Thymus (tissue), 14 donors: ENCODE measurements at places on chromosomes 13 and 19.

GRCh38 chr19:41330946-41331678 lies 21.1 kb downstream of the CCDC97 start:
- no peak for DNase-seq

GRCh38 chr19:31979362-31979761 lies 366.0 kb upstream of the ZNF507 start:
- DNase-seq, result no peak

GRCh38 chr19:21590867-21591266 lies 85.5 kb downstream of the ZNF429 start:
- no peak for DNase-seq

- no peak for DNase-seq
Measured at GRCh38 chr19:1067341-1067957, 482 bp downstream of the ARHGAP45 start.

GRCh38 chr13:114166381-114167131 lies 12.5 kb upstream of the CFAP97D2 start:
- DNase-seq, result no peak

DNA sequence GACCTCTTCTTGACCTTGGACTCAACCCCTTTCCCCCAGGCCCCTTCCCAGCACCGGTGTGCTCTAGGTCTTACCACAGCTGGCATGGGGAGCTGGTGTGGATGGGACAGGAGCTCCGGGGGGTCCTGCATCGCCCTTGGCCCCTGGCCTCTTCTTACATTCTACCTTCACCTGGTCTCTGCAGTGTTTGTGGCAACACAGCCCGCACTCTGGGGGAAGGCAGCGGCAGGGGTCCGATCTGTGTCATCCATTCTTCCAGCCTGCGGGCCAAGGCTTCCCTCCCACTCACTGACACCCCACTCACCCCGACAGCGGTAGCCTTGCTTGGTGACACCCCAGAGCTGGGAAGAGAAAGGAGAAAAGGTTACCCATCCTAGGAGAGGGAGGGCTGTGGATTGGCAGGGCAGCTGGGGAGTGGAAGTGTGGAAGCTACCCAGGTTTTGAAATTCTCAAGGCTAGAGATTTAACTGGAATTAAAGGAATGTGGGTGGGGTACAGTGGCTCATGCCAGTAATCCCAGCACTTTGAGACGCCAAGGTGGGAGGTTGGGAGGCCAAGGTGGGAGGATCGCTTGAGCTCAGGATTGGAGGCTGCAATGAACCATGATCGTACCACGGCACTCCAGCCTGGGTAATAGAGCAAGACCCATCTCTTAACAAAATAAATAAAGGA lies 8.3 kb downstream of the FAM98C start:
- DNase-seq, result no peak

- DNase-seq, result peak; percentile 85
Measured at GRCh38 chr19:1028062-1028926, 1.9 kb downstream of the CNN2 start.

- DNase-seq, result no peak
Measured at GRCh38 chr13:94311893-94312292, 167.6 kb downstream of the DCT start.

DNA sequence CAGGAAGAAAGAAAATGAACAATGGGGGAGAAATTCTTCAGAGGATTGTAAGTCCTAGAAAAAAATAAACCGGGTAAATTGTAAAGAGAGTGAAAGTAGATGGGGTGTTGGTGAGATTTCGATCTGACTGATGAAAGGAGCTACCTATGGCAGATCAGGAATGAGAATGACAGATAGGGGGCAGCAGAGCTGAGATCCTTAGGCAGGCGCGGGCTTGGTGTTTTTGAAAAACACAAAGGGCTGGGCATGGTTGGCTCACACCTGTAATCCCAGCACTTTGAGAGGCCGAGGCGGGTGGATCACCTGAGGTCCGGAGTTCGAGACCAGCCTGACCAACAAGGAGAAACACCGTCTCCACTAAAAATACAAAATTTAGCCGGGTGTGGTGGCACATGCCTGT lies 1468.6 kb upstream of the SLC10A2 start:
- DNase-seq, result no peak

GRCh38 chr13:32857689-32858088 lies 158.5 kb upstream of the KL start:
- DNase-seq, result no peak

DNA sequence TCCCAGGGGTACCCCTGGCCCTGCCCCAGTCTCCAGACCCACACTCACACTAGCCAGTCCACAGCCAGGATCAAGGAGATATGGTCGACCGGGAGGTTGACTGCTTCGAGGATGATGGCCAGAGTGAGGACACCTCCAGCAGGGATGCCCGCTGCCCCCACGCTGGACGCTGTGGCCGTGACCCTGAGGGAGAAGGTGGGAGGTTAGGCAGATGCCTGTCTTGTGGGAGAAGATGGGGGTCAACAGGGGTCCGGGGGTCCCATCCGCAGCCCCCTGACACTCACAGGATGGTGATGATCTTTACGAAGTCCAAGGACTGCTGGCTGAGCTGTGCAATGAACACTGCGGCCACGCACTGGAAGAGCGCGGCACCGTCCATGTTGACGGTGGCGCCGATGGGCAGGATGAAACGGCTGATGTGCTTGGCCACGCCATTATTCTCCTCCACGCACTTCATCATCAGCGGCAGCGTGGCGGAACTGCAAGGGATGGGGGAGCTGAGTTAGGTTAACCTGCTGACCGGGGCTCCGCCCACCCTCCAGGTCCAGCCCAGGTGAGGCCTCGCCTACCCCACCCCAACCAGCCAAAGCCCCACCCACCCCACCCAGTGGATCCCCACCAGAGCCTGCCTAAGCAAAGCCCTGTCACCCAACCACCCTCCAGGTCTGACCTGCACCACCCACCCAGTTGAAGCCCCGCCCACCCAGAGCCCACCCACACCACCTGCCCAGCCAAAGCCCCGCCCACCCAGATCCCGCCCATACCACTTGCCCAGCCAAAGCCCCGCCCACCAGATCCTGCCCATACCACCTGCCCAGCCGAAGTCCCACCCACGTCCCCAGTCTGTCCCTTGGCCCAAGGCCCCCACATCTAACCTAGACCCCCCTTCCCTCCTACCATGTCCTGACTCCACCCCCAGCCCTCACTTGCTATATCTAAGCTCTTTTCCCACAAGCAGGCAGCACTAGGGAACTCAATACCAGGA lies 11.2 kb downstream of the SLC1A5 start:
- DNase-seq, result no peak

DNA sequence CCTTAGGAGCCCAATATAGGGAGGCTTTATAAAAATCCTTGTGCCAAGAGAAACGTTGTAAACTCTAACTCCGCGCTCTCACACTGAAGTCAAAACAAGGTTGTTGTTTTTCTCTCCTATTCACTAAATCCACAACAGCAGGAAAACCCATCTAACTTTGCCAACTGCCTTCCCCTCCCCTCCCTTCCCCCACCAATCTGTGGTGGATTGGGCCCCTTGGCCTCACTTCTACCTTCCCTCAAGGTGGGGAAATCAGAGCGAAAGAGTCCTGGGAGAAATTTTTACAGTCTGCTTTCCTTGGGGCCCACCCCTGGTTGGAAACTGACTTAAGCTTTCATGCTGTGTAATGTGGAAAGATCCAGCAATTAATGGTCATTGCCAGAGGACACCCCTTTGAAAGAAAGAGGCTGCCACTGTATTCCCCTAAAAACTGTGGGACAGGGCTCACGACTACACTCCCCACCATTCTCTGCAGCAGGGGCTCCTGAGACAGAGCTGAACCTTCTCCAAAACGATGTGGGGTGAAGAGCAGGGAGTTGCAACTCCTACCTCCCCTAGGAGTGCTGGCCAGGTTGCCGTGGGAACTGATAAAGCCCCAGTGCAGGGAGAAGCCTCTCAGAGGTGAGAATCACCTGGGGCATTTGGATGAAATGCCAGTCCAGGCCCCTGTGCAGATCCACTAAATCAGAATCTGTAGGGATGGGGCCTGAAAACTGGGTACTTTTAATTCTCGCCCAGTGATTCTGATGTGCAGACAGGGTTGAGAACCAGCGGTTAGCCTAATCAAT lies 1.1 kb downstream of the DHRS12 start:
- no peak for DNase-seq

GRCh38 chr19:38247126-38247525 lies 9.0 kb downstream of the PPP1R14A start:
- DNase-seq, result no peak

GRCh38 chr19:39007096-39007495 lies 25.3 kb downstream of the FBXO27 start:
- DNase-seq, result no peak

GRCh38 chr13:91399189-91400062 lies 1.0 kb downstream of the GPC5 start:
- DNase-seq, result no peak

DNA sequence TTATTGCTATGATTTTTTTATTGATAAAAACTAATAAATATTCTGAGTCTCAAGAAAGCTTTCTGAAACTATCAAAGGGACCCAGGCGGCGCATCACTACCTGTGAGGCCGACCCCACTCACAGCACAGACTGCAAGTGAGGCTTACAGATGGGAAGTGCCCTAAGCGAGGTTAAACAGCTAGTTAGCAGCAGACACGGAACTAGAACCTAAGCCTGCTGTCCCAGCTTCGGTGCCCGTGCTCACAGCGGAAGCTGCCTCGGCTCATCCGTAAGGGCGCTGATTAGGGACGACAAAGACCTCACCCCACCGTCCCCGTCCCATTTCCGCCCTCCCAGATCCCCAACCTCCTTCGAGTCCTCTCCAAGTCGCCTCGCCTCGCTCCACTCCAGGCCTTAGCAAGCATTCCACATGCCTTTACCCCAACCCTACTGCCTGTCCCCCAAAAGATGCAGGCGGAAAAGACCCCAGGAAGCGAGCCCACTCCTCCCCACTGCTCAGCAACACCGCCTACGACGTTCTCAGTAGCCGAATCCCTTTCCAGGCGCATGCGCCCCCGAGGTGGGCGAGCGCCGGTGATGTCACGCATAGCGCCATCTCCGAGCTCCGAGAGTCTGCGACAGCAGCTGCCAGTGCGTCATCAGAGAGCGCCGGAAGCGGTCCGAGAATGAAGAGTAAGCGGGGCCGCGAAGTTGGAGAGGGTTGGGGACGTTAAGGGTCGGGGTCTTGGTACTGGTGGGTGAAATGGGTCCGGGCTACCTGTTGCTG lies at the start of gene POP4:
TSS of gene POP4 (plus strand) at position 631 of the 767 bp plus-strand sequence. CDS start at position 667, 36 bp downstream.
- DNase-seq, result peak; percentile 97

- no peak for DNase-seq
Measured at GRCh38 chr13:41459432-41460073, 2.2 kb downstream of the RGCC start.

GRCh38 chr19:15289673-15290072 lies 42.7 kb downstream of the BRD4 start:
- DNase-seq, result peak; percentile 40

GRCh38 chr19:8506402-8506957 lies 4.0 kb upstream of the PRAM1 start:
- DNase-seq, result no peak

- no peak for DNase-seq
Measured at GRCh38 chr19:43997631-43998290, 5.0 kb upstream of the ZNF230 start.

- no peak for DNase-seq
Measured at GRCh38 chr19:55247621-55248099, 11.2 kb downstream of the PPP6R1 start.

- no peak for DNase-seq
Measured at GRCh38 chr13:109331011-109331433, 455.4 kb downstream of the IRS2 start.
